Neural crest cell (in vitro differentiated cells): ENCODE measurements at places on chromosomes 2 and 18.

DNA sequence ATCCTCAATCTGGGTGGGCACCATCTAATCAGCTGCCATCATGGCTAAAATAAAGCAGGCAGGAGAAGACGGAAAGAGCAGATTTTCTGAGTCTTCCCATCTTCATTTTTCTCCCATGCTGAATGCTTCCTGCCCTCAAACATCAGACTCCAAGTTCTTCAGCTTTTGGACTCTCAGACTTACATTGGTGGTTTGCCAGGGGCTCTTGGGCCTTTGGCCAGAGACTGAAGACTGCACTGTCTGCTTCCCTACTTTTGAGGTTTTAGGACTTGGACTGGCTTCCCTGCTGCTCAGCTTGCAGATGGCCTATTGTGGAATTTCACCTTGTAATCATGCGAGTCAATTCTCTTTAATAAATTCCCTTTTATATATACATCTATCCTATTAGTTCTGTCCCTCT is 36.6 kb downstream of the DIPK1C start:
- no peak for DNase-seq

DNA sequence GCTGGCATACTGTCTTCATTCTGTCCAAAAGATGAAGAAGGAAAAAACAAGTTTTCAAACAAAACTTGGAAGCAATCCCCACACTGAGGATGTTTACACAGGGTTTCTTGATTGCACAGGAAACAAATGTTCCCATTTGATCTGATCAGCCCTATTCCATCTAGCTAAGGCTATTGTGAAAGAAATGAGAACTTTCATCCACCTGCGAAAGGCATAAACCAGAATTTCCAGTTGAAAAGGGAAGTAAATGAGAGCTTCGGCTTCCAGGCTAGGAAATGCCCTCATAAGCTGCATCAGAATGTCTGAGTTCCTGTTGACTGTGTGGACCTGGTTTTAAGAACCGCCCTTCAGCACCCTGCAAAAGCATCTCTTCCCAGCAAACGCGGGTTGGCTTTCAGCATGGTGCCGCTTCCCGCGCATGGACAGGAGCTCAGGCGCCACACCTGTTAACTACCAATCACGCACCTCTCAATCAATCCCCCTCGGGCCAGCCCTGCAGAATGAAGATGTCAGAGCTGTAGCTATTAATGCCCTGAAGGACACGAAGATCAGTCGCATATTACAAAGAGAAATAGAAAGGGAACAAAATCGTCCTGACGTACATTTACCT is 850.4 kb downstream of the GALR1 start:
- no peak for DNase-seq

GRCh38 chr2:200735061-200735460 is 76.6 kb upstream of the BZW1 start:
- DNase-seq: no peak

GRCh38 chr2:151851761-151852160 is 23.5 kb upstream of the ARL5A start:
- no peak for DNase-seq

- DNase-seq: no peak
Measured at GRCh38 chr2:149122516-149122915, 84.0 kb downstream of the LYPD6B start.

DNA sequence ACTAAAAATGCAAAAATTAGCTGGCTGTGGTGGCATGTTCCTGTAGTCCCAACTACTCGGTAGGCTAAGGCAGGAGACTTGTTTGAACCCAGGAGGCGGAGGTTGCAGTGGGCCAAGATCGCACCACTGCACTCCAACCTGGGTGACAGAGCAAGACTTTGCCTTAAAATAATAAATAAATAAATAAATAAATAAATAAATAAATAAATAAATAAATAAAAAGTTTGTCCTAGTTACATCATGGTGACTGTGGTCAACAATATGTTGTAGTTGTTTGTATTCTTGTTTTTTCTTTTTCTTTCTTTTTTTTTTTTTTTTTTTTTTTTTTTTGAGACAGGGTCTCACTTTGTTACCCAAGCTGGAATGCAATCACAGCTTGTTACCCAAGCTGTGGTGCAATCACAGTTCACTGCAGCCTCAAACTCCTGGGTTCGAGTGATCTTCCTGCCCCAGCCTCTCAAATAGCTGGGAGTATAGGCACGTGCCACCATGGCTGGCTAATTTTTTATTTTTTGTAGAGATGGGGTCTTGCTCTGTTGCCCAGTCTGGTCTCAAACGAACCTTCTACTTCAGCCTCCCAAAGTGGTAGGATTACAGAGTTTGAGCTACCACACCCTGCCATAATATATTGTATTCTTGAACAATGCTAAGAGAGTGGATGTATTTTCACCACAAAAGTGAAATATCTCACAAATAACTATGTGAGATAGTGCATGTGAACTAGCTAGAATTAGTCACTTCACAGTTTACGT is 185.0 kb downstream of the PHLPP1 start:
- no peak for DNase-seq

- no peak for DNase-seq
Measured at GRCh38 chr2:238895361-238895882, 47.5 kb downstream of the TWIST2 start.

DNA sequence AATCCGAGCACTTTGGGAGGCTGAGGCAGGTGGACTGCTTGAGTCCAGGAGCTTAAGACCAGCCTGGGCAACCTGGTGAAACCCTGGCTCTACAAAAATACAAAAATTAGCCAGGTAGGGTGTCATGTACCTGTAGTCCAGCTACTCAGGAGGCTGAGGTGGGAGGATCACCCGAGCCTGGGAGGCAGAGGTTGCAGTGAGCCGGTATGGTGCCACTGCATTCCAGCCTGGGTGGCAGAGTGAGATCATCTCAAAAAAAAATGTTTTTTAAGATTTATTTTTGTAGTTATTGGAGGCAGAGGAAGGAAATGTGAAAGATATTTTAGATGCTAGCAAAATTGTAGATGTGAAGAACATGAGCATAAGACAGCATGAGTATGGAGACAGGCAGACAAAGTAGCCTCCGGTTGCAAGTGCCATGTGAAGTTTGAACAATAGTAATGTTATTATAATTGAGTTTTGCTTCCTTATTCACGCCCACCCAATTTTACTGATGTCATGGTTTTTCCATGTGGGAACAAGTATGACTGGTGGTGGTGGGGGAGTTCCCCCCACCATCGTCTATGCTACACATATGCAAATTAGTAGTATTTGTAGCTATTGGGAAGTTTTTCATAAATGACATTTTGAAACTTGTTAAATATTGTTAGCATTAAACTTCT is 18.0 kb downstream of the REL start:
- DNase-seq: no peak
